ENCODE measurements at places on chromosomes 7 and 10.
A peak's percentile ranks its signal among the peaks of the same experiment; 100 is the strongest.

- DNase-seq = no peak
- no peak overlapping the region for H3K4me3 ChIP-seq
- H3K36me3 ChIP-seq = no peaks in the 10 kb centered on the region
- H3K27ac ChIP-seq = no peak overlapping the region
- H3K27me3 ChIP-seq = no peaks in the 10 kb centered on the region
These were observed 397.2 kb downstream of the TCERG1L start for GRCh38 chr10:130914367-130914766.

DNA sequence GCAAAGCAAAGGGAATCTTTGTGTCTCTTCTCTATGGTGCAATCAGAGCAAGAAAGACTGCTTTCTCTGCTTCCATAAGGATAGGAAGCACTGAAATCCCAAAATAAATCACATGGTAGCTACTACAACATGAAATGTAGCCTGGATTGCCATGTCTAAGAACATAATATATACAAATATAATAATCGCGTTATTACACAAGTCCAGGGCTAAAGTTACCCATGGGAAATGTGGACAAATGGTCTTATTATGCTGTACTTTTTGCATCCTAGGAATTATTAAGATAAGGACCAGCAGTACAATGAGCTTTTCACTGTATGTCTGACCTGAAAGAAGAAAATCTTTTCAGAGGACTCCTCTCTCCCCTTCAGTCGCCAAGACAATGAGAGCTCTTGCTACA, 23.5 kb upstream of the PPP3CB start:
- no peak overlapping the region for H3K27ac ChIP-seq
- no peaks in the 10 kb centered on the region for H3K27me3 ChIP-seq
- no peak overlapping the region for H3K4me3 ChIP-seq
- no peaks in the 10 kb centered on the region for H3K4me1 ChIP-seq
- H3K36me3 ChIP-seq = peaks cover 84% of the 10 kb centered on the region
- no peak for DNase-seq

DNA sequence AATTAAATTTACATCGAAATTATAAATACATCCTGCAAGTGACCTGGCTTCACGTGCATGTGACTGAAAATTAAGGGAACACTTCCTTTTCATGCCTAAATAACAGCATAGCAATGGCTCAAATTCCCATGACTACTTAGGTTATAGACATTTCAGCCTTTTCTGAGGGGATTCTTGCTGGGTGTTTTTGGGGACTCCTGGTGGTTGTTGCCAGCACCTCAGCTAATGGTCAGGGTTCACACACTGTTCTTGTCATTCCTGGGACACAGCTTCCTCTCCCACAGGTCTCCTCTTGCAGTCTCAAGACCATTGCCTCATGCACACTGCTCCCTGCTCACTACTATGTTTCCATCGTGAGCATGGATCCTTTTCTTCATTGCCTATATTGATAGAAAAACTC, 148.9 kb upstream of the GLI3 start:
- no peaks in the 10 kb centered on the region for H3K27me3 ChIP-seq
- H3K4me1 ChIP-seq = no peaks in the 10 kb centered on the region
- H3K36me3 ChIP-seq = no peaks in the 10 kb centered on the region
- DNase-seq = no peak
- H3K27ac ChIP-seq = no peak overlapping the region

GRCh38 chr7:41339913-41340676, 362.8 kb downstream of the INHBA start:
- H3K4me3 ChIP-seq = no peak overlapping the region
- no peak overlapping the region for H3K27ac ChIP-seq
- H3K27me3 ChIP-seq = no peaks in the 10 kb centered on the region
- no peak for DNase-seq

DNA sequence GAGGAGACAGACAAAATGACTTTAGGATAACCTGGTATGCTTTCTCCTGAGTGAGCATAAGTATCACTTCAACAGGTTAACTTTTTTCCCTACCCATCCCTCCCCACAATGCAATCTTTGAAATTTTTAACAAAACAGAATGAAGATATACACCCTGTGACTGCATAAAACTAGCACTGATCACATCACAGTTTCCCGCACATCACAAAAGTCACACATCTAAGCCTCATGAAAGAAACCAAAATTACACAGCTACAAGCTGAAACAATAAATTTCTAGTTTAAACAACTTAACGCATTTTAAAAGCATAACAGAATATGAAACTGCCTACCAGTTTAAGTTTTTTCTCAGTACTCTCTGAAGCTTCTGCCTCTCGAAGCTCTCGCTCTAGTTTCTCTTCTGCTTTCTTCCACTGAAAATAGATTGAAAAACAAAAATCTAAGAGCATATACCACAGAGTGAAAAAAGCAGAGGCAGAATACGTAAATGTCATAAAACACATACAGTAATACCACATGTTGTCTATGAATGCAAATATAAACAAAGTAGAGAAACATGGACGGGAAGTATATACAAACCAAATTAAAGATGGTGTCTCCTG, 18.1 kb downstream of the NOC3L start:
- H3K4me3 ChIP-seq = no peak overlapping the region
- H3K27ac ChIP-seq = no peak overlapping the region
- H3K36me3 ChIP-seq = peaks cover 40% of the 10 kb centered on the region
- H3K27me3 ChIP-seq = no peaks in the 10 kb centered on the region
- H3K4me1 ChIP-seq = no peaks in the 10 kb centered on the region

- H3K36me3 ChIP-seq = no peaks in the 10 kb centered on the region
- H3K4me3 ChIP-seq = no peak overlapping the region
- H3K27me3 ChIP-seq = no peaks in the 10 kb centered on the region
- H3K4me1 ChIP-seq = no peaks in the 10 kb centered on the region
- no peak overlapping the region for H3K27ac ChIP-seq
These were observed 223.7 kb upstream of the PRSS58 start for GRCh38 chr7:142481548-142481947.

GRCh38 chr10:86363184-86363832, 3.3 kb downstream of the GRID1 start:
- H3K4me3 ChIP-seq = peak overlapping the region; percentile 34
- DNase-seq = no peak
- peaks cover 22% of the 10 kb centered on the region for H3K27me3 ChIP-seq
- H3K27ac ChIP-seq = no peak overlapping the region

DNA sequence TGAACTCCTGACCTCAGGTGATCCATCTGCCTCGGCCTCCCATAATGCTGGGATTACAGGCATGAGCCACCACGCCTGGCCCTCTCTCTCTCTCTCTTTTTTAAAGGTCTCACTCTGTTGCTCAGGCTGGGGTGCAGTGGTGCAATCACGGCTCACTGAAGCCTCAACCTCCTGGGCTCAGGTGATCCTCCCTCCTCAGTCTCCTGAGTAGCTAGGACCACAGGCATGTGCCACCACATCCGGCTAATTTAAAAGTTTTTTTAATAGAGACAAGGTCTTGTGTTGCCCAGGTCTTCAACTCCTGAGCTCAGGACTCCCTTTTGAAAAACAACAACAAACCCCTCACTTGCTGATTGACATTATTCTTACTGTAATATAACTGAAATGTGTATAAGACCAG, 11.6 kb downstream of the PALD1 start:
- no peaks in the 10 kb centered on the region for H3K27me3 ChIP-seq
- H3K27ac ChIP-seq = no peak overlapping the region
- no peak for DNase-seq
- H3K36me3 ChIP-seq = no peaks in the 10 kb centered on the region
- H3K4me3 ChIP-seq = no peak overlapping the region
- H3K4me1 ChIP-seq = no peaks in the 10 kb centered on the region
